ENCODE measurements at places on chromosomes 12 and 14.

GRCh38 chr12:122946690-122947341 is 19.4 kb downstream of the ABCB9 start:
- DNase-seq, result peak; percentile 42

GRCh38 chr14:75273272-75274049 is 5.2 kb upstream of the FOS start:
- DNase-seq, result no peak

GRCh38 chr12:75635606-75636444 is 124.4 kb upstream of the KRR1 start:
- DNase-seq, result no peak

- no peak for DNase-seq
These were observed 23.0 kb upstream of the KCNJ8 start for GRCh38 chr12:21797539-21797938.

DNA sequence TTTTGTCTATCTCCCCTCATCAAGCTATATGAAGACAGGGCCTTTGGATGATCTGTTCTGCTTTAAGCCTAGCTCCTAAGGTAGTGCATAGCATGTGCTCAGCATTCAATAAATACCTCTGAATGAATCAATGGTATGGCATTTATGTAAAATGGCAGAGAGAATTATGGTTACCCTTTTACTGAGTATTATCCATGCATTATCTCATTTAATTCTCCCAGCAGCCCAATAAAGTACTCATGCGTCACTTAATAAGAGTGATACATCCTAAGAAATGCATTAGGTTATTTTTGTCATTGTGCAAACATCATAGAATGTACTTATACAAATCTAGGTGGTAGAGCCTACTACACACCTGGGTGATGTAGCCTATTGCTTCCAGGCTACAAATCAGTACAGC is 269.7 kb downstream of the KSR2 start:
- no peak for DNase-seq

GRCh38 chr14:78324353-78324752 is 154.2 kb downstream of the NRXN3 start:
- DNase-seq, result no peak

- peak; percentile 14 for DNase-seq
These were observed 13.5 kb upstream of the TESPA1 start for GRCh38 chr12:54997929-54998522.

- peak; percentile 65 for DNase-seq
These were observed 19.9 kb downstream of the CALM1 start for GRCh38 chr14:90416720-90417119.

- no peak for DNase-seq
These were observed 8.5 kb upstream of the PTPRR start for GRCh38 chr12:70929029-70929428.

- DNase-seq, result no peak
These were observed 54.2 kb upstream of the OR5AU1 start for GRCh38 chr14:21210023-21210422.

DNA sequence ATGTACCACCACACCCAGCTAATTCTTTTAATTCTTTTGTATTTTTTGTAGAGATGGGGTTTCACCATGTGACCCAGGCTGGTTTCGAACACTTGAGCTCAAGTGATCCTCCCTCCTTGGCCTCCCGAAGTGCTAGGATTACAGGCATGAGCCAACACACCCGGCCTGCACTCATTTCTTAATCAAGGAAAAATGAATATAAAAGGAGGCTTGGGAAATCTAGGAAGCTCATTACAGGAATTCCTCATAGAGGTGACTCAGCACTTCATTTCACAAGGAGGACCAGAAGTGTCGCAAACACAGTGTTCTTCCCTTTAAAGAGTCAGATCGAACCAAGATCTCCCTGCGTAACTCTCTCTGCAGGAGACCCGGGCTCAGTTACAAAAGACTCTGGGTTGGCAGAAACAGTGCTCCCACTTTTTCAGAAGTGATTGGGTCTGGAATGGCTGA is 30.3 kb downstream of the NFKBIA start:
- DNase-seq, result no peak

DNA sequence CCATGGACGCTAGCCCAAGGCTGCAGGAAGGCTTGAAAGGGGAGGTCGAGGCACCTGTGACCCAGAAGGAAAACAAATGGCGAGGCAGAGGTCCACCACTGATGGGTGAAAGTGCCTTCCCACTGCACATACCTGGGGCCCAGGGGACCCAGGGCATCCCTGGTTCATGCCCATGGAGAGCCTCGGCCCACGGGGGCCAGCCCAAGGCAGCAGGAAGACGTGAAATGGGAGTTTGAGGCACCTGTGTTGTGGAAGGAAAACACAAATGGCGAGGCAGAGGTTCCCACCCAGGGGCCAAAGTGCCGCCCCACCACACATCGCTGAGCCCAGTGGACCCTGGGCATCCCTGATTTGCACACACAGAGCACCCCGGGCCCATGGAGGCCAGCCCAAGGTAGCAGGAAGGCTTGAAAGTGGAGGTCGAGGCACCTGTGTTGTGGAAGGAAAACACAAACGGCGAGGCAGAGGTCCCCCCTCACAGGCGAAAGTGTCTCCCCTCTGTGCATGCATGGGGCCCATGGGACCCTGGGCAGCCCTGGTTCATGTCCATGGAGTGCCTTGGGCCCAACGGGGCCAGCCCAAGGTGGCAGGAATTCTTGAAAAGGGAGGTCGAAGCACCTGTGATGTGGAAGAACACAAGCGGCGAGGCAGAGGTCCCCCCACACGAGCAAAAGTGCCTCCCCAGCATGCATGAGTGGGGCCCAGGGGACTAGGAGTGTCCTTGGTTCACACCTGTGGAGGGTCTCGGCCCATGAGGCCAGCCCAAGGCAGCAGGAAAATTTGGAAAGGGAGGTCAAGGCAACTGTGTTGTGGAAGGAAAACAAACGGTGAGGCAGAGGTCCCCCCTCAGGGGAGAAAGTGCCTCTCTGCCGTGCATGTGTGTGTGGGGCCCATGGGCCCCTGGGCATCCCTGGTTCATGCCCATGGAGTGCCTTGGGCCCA is 383.3 kb downstream of the ALG10 start:
- DNase-seq, result no peak

DNA sequence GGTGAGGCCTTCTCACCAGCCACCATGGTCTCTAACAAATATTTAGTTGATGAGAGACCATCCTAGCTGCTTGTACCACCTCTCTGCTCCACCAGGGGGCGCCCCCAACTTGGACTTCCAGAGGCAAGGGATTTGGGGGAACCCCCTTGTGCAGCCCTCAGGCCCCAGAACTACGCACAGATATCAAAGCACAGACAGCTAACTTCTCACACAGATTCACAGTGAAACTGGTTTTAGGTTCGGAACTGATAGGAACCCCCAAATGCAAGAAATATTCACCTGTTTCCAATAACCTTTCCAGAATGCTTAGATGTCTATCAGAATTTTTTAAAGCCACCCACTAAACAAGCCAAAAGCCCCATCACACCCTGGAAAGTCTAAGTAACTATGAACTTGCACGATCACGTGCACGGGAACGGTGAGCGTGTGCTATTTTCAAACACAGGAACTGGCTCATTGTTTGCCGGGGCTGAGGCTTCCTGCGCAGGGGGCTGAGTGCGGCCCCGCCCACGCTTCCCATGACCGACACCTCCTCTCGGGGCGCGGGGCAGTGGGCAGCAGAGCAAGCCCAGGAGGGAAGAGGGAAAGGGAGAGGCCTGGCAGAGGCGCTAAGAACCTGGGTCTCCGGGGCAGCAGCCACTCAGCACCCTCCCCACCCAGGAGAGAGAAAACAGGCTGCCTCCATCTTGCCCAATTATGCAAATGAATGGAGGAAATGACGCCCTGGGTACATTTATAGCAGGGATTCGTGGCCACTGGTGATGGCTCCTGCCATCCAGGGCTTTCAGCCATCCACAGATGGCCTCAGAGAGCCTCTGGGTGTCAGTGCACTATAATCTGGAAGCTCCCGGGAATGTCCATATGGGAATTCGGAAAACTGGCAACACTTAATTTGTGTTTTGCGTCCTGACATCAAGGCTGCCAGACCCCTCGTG is 79.4 kb upstream of the GPR68 start:
- DNase-seq, result peak; percentile 98

DNA sequence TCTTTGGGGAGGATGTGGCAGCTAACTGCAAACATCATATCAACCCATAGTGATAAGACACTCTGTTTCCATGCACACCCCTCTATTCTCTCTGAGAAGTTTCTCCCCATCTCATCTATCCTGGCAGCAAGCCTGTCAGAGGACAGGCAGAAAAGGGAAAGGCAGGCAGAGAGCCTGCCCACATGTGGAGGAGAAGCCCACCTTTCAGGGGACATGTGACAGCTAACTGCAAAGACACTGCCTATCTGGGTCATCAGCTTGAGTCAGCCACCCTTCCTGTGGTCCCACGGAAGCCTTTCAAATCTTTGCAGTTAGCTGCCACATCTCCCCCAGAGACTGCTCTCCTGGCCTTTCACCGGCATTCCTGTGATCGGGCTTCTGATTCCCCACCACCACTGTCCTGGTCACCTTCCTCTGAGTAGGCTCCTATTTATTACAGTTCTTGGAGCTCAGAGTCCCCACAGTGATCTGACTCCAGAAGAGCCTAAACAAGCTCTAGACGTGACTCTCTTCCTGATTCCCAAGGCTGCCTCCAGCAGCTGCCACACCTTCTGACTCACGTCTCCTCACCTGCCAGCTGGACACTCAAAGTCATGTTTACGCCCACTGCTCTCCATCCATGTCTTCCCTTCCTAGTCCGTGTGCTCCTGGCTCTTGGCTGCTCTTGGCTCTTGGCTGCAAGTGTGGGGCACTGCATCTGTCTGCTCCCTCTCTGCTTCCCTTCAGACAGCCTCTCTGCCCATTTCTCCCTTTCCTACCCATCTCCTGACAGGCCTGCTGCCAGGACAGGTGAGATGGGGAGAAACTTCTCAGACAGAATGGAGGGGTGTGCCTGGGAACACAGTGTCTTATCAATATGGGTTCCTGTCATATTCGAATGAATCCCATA is 7.5 kb upstream of the KRT1 start:
- no peak for DNase-seq

DNA sequence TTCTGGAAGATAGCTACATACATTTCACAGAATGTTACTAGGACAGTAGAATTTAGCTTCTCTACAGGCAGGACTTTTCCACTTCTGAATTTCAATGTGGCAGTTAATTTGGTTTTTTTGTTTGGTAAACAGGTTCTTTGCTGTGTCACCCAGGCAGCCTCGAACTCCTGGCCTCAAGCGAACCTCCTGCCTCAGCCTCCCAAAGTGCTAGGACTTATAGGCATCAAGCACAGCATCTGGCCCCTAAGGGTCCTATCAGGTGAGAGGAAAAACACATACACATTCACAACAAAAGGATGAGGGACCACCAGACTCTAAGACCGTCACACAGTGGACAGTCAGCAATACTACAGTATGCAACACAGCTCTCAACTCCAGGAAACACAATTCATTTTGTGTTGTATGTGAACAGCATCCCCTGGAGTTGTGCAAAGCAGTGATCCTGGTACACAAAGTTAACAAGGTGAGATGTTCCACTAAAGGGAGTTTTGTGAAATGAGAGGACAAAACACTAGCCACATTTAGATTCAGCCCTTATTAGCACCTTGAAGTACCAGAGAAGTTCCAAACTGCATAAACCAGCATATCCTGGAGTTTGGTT is 6.9 kb downstream of the ATP2B1 start:
- no peak for DNase-seq

- DNase-seq, result no peak
These were observed 7.5 kb upstream of the PYROXD1 start for GRCh38 chr12:21429994-21430393.

DNA sequence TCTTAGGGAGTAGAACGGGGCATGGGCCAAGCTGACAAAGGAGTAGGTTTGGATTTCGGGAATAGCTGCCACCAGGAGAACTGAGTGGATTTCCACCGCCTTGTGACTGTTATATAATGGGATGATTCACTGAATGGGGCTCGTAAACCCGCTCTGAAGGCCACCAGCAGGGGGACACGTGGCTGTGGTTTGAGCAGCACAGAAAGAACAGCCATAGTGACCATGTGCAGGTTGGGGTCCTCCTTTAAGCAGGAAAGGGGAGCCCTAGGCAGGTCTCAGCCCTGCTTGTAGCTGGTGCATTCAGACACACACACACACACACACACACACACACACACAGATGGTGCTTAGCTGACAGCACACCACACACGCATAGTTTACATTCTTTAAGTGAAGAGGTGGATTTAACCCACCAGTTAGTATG is 8.6 kb upstream of the ASB2 start:
- DNase-seq, result no peak

- peak; percentile 18 for DNase-seq
These were observed 8.6 kb downstream of the PDE3A start for GRCh38 chr12:20376984-20377383.

DNA sequence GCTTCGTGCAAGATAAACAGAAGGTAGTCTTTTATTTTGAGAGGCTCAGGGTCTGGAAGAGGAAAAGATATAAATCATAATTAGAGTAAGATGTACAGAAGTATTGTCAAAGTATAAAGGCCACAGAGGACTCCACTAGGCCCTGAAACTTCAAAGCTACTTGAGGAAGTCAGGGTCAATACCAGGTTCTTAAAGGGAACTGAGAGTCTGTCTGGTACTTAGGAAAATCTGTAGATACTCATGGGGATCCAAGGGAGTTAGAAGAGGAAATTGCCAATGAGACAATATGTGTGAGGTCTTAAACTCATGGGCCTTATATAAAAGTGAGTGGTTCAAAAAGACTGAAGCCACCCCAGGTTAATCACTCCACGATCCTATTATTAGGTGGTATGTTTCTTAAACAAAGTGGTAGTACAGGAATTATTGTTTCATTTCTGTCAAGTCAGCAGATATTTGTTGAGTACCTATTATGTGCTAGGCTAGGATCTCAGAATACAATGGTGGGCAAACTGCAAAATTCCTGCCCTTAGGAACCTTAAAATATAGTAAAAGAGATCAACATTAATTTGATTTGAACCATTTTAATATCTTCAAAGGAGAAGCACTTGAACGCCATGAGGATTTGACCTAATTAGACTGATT is 314.6 kb downstream of the ADAMTS20 start:
- DNase-seq, result no peak

GRCh38 chr12:82555699-82556098 is 131.0 kb upstream of the TMTC2 start:
- no peak for DNase-seq

- no peak for DNase-seq
These were observed 12.1 kb downstream of the SPX start for GRCh38 chr12:21538061-21538653.

- no peak for DNase-seq
These were observed 25.9 kb downstream of the SYNDIG1L start for GRCh38 chr14:74400031-74400685.

GRCh38 chr12:57001448-57001906 is 4.9 kb downstream of the ZBTB39 start:
- no peak for DNase-seq

All from NCI-H446 (cell line).